NCI-H1105 (cell line): ENCODE measurements at places on chromosomes 1 and 21.

GRCh38 chr1:77926561-77927357, 38.3 kb downstream of the NEXN start:
- no peak for DNase-seq

- peak; percentile 54 for DNase-seq
Measured at GRCh38 chr1:229410692-229411433, 23.0 kb downstream of the ACTA1 start.

DNA sequence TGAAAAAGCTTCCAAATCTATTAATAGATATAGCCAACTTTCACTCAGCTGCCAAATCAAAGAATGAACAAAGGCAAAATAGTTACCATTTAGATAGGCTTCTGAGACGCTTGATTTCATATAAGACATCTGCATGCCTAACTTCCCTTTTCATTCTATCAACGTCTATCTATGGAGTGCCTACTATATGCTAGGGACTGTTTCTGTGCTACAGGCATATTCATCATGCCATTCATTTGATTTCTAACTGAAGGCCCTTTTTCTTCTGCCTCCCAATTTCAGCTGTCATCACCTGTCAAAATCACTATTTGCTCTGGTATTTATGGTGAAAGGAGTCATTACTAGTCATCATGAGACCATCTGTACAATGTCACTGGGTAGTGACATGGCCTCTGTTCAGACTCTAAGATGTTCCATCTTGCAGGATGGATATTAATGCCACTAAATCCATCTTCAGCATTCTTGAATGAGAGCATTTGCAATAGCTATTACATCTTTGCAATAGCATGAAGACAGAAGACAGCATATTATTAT, 4.3 kb upstream of the KRTAP13-1 start:
- DNase-seq, result no peak

GRCh38 chr1:208921259-208921658, 662.3 kb upstream of the CAMK1G start:
- DNase-seq, result no peak

- no peak for DNase-seq
Measured at GRCh38 chr1:240151136-240151735, 59.6 kb downstream of the FMN2 start.

GRCh38 chr1:223792046-223792445, 53.7 kb downstream of the TP53BP2 start:
- DNase-seq, result no peak

GRCh38 chr1:74334147-74334546, 99.0 kb downstream of the TNNI3K start:
- DNase-seq, result no peak

DNA sequence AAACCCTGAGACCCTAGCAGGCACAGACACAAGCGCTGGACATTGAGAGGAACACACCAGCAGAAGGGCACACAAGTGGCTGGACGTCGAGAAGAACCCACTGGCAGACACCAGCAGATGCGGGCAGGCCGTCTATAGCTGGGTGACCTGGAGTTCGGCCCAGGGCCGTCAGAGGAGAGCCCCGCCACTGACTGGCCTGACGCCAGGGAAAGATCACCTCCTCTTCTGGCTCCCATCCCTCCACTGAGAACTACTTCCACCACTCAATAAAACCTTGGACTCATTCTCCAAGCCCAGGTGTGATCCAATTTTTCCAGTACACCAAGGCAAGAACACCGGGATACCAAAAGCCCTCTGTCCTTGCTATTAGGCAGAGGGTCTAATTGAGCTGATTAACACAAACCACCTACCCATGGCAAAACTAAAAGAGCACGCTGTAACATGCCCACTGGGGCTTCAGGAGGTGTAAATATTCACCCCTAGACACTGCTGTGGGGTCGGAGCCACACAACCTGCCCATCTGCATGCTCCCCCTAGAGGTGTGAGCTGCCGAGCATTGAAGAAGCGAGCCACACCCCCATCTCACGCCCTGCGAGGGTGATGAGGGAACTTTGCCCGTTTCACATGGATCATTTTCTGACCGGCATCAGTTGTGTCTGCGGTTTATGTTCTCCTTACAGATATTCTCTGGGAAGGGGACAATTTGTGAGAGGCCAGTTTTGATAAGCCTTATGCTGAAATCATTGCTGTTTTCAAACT, 104.8 kb downstream of the HLX start:
- no peak for DNase-seq

GRCh38 chr1:85581802-85582686, 1.5 kb downstream of the CCN1 start:
- no peak for DNase-seq
